ENCODE measurements at places on chromosomes 1 and 21.

GRCh38 chr1:209354111-209354839 lies 229.2 kb upstream of the CAMK1G start:
- peak; percentile 68 for DNase-seq

DNA sequence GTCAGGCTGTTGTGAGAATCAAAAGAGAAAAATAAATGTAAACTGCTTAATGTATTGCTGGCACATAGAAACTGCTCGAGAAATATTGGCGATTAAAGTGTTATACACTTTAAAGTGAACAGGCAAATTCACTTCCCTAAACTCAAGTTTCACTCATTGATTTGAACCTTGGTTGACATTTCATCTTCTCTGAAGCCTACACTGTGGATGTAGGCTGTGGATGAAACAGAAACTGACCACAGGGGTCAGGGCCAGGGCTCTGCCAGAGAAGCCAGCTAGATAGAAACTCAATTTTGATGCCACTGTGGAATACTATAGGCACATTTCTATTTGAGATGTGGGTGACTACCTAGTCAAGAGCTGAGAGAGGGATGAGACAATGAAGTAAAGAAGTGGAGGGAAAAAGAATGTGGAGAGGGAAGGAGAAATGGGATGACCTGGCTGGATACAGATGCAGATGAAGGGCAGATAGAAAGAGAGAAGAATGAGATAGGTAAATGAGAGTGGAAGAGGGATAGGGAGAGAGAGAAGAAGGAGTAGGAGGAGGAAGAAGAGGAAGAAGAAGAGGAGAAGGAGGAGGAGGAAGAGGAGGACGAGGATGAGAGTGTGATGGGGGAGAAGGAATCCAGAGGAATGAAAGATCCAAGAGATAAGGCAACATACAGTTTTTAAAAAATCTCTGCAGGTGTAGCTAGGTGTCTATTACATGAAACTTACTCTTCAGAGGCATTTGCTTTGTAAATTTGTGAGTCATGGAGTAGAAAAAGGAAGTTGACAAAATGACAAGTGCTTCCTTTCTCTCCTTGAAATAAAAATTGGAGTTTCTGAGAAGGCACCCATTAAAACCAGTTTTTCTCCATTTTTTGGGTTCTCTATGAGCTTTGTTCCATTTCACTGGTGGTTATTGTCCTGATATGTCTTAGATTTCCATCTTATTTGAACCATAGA lies 17.4 kb upstream of the CD1D start:
- no peak for DNase-seq

DNA sequence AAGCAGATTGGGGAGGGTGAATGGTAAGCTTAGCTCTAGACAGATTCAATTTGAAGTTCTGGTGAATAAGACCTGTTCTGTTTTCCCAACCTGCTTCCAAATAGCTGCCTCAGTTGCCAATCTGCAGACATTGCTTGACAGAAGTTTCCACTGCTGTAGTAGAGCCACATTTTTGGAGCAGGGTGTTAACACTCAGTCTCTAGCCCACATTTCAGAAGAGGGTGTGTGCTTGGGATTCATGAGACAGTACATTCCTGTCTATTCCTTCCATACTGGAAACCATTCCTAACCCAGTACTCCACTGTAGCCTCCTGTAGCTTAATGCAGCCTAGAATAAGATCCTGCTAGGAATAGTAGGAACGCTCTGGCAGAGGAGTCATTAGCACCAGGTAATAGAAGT lies 450.5 kb downstream of the NUF2 start:
- no peak for DNase-seq

GRCh38 chr1:231420959-231421545 lies 1.0 kb downstream of the EGLN1 start:
- peak; percentile 27 for DNase-seq

DNA sequence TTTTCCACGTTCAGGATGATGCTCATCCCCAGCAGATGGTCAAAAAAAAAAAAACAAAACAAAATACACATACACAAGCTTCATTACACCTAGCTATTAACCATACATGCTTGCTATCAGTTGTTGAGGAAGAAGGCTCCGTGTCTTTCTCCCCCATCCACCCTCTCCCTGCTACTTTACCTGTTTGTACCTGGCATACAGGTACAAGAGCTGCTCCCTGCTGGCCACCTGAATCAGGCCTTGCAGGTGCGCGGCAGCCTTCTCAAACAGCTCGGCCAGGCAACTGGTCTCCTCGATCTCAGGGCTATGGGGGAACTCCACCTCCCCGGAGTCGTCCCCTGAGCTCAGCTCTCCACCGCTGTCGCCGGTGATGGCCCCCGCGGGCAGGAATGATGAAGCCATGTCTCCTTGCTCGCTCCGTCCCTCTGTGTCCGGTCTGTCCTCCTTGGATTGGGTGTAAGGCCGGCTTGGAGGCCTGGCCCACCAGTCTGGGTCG lies 464 bp downstream of the ACBD6 start:
- no peak for DNase-seq

DNA sequence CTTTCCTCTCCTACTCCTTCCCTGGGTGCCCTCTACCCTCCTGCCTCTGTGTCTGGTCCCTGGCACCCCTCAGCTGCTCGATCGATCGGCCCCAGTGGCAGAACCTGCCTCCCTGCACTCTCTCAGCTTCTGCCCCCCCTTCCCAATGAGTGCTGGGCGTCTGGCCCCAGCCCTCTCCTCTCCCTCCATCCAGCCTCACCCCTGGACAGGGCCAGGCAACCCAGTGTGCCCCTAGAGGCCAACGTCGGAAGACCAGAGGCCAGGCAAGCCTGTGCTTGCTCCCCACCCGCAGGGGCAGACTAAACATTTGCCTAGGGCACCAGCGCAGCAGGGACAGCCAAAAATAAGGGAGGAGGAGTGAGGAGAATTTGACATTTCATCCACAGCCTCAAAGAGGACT lies 43.5 kb downstream of the LGR6 start:
- peak; percentile 34 for DNase-seq

- DNase-seq: no peak
These were observed 511 bp downstream of the ZNF683 start for GRCh38 chr1:26372039-26372438.

DNA sequence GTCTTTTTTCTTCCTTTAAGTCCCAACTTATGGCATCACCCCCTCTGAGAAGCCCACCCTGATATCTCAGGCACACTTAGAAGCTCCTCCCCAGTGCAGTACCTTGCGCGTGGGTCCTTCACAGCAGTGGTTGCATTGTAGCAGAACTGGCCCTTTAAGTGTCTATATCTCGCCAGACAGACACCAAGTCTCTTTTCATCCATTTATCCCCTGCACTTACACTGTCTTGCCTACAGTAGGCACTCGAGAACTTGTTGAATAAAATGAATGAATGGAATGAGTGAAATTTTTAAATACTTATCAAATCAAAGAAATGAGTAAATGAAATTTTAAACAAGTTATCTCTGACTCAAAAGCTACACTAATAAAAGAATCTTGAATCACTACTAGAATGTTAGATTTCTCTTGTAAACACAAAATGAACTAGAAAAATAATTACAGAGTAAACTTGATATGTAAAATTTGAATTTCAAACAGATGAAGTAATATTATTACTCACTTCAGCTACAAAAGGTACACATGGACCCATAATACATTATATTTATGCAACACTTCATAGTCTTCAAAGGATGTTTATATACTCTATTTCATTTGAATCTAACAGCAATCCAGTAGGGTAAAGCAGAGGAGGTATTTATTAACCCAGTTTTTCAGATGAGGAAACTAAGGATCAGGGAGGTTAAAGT lies 54.7 kb upstream of the MAN1A2 start:
- peak; percentile 0 for DNase-seq

- no peak for DNase-seq
These were observed 41.8 kb downstream of the PHC2 start for GRCh38 chr1:33388805-33389771.

GRCh38 chr21:45042664-45043161 lies 31.7 kb upstream of the ADARB1 start:
- no peak for DNase-seq

DNA sequence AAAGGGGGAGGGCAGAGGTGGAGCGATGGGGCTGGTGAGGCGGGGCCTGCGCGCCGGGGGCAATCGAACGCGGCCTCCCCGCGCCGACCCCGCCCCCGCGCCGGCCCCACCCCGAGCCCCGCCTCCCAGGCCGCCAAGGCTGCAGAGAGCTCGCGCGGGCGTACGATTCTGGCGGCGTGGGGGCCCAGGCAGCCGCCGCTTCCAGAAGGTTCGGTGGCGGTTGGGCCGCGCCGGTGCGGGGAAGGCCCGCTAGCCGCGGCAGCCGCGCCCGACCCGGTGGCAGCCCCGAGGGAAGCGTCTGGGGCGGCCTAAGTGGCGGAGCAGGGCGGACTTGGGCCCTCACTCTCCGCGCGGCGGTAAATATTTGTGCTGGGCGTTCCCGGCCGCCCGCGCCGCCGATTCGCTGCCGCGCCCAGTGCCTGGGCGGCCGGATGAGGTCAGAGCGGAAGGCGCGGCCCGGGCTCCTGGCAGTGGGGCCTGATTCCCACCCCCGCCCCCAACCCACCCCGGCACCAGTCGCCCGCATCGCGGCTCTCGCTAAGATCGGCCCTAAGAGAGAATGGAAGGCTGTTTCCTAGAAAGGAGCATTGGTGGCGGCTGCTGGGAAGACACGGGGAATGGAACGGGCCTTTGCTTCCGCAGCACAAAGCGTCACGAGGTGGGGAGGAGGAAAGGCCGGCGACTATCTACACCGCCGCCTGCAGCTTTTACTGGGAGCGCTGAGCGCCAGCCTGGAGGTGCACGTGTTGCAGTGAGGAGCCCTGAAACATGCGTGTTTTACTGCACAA lies at the start of gene ACOT7:
Gene ACOT7 (minus strand): TSS at position 368 of the 788 bp plus-strand sequence. CDS start 368 bp downstream, outside the sequence.
- peak; percentile 46 for DNase-seq

GRCh38 chr1:225522588-225523262 lies 94.9 kb upstream of the LBR start:
- DNase-seq: no peak

GRCh38 chr1:166905136-166905535 lies 29.1 kb upstream of the TADA1 start:
- DNase-seq: no peak

GRCh38 chr1:55441489-55441888 lies 226.3 kb upstream of the USP24 start:
- no peak for DNase-seq

DNA sequence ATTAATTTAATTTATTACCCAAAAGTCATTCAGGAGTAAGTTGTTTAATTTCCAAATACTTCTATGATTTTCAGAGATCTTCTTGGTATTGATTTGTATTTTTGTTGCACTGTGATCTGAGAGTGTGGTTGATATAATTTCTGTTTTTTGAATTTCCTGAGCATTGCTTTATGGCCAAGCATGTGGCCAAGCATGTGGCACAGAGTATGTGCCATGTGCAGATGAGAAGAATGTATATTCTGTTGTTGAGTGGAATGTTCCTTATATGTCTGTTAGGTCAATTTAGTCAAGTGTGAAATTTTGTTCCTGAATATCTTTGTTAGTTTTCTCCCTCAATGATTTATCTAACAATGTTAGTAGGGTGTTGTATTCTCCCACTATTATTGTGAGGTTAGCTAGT lies 25.3 kb upstream of the IFI16 start:
- no peak for DNase-seq

GRCh38 chr1:44029911-44030604 lies 1.2 kb downstream of the SLC6A9 start:
- peak; percentile 46 for DNase-seq

DNA sequence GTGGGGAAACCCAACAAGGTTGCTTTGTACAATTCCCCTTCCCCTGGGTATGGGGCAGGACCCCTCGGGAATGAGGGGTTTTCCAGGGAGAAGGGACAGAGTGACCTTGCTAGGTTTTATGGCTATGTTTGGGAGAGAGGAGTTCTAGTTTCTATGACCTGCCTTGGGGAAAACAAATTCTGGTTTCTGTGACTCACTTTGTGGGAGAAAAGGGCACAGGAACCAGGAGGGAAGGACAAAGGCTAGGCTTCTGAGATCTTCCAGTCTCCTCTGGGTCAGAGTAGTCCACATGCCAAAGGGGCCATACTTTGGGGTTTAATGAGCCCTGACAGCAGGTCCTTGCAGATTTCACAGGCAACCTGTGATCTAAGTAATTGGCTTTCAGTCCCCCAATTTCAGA lies 5.5 kb upstream of the PTGER3 start:
- no peak for DNase-seq

DNA sequence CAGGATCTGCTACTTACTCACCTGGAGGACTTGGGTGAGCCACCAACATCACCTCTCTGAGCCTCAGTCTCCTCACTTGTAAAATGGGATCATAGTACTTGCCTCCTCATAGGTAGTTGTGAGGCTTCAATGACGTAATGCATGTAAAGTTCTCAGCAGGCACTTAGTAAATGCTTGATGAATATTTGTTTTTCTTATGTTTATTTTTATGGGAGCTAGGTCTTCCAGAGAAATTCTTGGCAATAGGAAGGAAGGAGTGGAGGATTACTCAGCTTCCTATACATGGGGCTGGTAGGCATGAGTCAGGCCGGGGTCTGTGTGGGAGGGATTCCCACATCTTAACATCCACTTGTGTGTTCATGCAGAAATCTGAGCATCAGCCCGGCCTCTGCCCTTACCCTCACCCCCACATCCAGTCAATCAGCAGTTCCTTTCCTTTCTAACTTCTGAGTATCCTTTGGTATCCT lies 95.4 kb upstream of the USP24 start:
- DNase-seq: no peak

DNA sequence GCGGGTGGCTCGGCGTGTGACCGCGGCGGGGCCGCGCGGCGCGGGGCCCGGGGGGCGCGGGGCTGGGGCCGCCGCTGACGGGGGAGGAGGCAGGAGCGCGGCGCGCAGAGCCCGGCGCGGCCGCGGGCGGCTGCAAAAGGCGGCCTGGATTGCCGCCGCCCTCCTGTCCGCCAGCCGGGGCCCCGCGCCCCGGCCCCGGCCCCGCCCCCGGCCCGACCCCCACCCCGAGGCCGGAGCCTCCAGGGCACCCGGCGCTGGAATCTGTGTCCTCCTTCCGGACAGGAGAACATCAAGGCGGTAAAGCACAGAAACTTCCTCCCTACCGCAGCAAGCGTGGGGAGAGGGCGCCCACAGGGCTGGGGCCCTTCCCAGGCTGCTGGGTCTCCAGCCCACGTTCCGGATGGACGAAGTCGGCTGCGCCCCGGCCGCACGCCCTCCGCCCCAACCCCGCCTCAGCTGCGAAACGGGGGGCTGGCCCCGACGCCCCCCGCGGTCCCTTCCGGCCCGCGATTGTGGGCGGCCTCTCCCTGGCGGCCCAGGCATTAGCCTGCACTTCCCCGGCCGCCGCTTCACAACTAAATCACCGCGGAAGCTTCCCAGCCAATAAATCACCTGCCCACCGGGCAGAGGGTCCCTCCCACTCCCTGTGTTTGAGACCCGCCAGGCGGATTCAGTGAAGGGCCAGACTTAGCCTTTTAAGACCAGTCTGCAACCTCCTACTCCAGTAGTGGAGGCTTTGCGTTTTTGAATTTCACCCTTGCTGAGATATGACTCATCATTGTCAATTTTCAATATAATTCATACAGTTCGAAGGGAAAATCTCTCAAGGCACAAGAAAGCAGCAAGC lies 106.0 kb downstream of the SLC45A1 start:
- peak; percentile 24 for DNase-seq

Data from SHP77 treated with DMSO at 0.1 percent for 48 hours (cell line).